ENCODE measurements at places on chromosomes 4 and X. TPM values are rescaled to one million over a fixed set of nuclear protein-coding genes. Genes with fewer than 3 reads are reported as not detected.

DNA sequence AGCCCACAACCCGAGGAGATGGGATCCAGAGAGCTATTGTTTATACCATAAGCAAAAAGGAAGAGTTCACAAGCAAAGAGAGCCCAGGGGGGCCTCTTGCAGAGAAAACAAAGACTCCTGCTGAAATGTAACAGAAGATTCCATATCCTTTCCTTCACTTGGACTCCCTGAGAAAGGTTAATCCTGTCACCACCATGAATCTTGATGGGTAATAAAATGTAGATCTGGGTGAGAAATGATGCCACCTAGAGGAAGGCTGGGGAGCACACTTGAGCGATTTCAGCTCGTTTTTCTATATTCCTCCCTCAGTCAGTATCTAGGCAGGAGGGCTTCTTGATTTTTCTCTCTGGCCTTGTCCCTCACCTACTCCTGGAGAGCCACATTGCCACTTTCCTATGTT, 10.2 kb upstream of the KCNE5 start:
- DNase-seq = peak; percentile 74
- H3K27me3 ChIP-seq = no peaks in the 10 kb centered on the region
- no peak overlapping the region for H3K4me3 ChIP-seq
- no peaks in the 10 kb centered on the region for H3K4me1 ChIP-seq
- H3K36me3 ChIP-seq = no peaks in the 10 kb centered on the region

- H3K4me1 ChIP-seq = no peaks in the 10 kb centered on the region
- H3K27me3 ChIP-seq = no peaks in the 10 kb centered on the region
- DNase-seq = no peak
- H3K36me3 ChIP-seq = no peaks in the 10 kb centered on the region
- no peak overlapping the region for H3K27ac ChIP-seq
Measured at GRCh38 chr4:111330786-111331185, 707.9 kb upstream of the PITX2 start.

DNA sequence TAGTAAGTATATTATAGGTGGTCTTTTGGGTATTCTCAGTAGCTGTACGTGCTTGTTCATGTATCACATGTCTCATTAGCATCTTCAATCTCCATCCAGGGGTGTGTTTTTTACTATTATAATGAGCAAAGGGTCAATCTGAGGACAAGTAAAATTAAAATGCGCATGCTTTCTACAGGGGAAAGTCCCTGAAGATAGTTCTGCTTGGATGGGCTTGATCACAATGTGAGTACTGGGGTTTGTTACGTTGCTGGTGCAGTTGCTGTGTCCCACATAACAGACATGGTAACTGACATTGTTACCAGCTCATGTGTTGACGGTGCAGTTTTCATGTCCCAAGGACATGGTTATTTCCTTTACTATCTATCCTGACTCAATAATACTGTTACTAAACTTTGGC, 65.9 kb downstream of the UCHL1 start:
- no peak for DNase-seq
- no peaks in the 10 kb centered on the region for H3K27me3 ChIP-seq
- H3K27ac ChIP-seq = no peak overlapping the region
- H3K36me3 ChIP-seq = no peaks in the 10 kb centered on the region
- no peak overlapping the region for H3K4me3 ChIP-seq
- no peaks in the 10 kb centered on the region for H3K4me1 ChIP-seq

DNA sequence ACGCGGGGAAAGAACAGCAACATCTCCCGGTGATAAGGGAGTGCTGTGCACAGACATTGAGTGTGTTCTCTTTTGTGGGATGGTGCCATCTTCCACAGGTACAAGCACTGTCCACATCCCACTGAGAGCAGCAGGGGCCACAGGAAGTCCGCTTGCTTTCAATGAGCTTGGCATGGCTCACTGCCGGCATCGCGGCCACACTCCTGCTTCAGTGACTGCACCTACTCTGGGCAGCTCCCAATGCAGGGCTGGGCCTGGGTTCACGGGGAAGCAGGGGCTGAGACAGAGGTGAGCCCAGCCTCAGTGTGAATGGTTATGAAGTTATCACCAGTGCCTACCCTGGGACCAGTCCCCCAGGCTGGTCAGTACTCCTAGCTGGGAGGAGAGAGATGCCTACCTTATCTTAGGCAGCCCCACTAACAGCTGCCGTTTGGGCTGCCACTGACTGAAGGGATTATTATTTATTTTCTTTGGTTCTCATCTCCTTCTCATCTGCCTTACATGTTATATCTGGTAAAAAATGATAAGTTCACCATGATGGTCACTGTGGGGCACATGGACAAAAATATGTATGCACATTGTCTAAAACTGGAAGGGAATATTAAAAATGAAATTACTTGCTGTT, 99.2 kb downstream of the MGST2 start:
- H3K4me1 ChIP-seq = peaks cover 87% of the 10 kb centered on the region
- H3K4me3 ChIP-seq = peak overlapping the region; percentile 46
- DNase-seq = no peak
- H3K36me3 ChIP-seq = no peaks in the 10 kb centered on the region
- peak overlapping the region; percentile 74 for H3K27ac ChIP-seq

DNA sequence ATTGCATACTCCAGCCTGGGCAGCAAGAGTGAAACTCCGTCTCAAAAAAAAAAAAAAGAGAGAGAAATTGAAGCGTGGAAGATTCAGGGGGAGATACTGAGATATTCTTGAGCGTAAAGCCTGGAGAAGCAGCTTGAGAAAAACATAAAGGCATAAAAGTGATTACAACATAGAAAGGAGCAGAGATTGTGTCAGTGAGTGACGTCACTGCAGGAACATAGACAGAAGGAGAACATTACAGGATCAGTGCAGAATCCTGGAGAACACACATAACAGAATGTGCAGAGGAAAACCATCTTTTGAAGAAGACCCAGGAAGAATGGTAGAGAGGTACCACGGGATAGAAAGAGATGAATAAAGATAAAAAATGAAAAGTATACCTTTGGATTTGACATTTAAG, 147.0 kb downstream of the APBB2 start:
- no peak overlapping the region for H3K27ac ChIP-seq
- H3K4me1 ChIP-seq = no peaks in the 10 kb centered on the region
- H3K36me3 ChIP-seq = no peaks in the 10 kb centered on the region
- no peak for DNase-seq
- no peak overlapping the region for H3K4me3 ChIP-seq

DNA sequence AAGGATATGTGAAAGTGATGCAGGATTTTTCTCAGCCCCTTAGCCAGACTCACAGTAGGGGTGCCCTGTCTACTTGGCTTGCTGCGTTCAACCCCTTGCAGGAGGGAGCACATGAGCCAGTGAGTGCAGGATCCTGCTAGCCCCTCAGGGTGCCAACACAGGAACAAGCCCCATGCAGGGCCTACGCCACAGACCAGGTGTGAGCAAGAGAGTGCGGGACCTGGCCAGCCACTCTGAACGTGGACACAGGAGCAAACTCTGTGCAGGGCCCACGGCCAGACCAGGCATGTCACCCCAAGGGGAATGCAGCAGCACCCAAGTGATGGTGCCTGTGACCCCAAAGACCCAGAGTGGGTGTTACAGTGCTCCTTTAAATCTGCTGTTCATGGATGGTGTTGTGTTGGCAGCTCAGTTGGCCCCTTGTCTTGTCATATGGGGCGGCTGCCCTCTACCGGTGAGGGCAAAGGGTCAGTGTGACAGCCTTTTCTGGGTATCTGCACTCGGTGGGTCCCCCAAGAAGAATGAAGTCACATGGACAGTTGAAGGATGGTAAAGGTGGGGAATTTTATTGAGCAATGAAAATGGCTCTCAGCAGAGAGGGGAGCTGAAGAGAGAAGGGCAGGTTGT, 188.4 kb upstream of the MAOA start:
- DNase-seq = peak; percentile 71
- no peaks in the 10 kb centered on the region for H3K27me3 ChIP-seq
- H3K4me3 ChIP-seq = no peak overlapping the region
- H3K36me3 ChIP-seq = no peaks in the 10 kb centered on the region
- no peak overlapping the region for H3K27ac ChIP-seq
- H3K4me1 ChIP-seq = no peaks in the 10 kb centered on the region

DNA sequence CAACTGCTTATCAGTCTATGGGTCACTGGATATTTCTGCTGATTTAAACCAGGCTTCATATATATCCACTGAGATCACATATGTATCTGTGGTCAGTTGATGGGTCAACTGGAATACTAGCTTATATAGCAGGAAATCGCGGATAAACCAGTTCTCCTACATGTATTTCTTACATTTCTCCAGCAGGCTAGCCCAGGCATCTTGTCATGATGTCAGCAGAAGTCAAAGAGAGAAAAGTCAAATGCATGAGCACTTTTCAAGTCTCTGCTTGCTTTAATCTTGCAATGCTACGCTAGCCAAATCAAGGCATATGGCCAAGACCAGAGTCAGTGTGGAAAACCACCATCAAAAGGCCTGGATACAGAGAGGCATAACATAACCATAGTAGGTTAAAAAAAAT, 1008.8 kb upstream of the DIAPH2 start:
- no peak overlapping the region for H3K27ac ChIP-seq
- no peaks in the 10 kb centered on the region for H3K27me3 ChIP-seq
- no peaks in the 10 kb centered on the region for H3K36me3 ChIP-seq
- DNase-seq = no peak
- H3K4me3 ChIP-seq = no peak overlapping the region
- H3K4me1 ChIP-seq = no peaks in the 10 kb centered on the region

The LEF1 gene
- total RNA-seq = not detected
